ENCODE measurements at places on chromosomes 7 and 10. TPM values are rescaled to one million over a fixed set of nuclear protein-coding genes. Genes with fewer than 3 reads are reported as not detected.

Gene PIP
- total RNA-seq: not detected

Gene SYT15B
- 11.3 TPM for total RNA-seq

Gene ATOH7
- not detected for total RNA-seq

Gene NEURL1
- total RNA-seq: 3.8 TPM

Gene RARRES2
- 257 TPM for total RNA-seq

DNA sequence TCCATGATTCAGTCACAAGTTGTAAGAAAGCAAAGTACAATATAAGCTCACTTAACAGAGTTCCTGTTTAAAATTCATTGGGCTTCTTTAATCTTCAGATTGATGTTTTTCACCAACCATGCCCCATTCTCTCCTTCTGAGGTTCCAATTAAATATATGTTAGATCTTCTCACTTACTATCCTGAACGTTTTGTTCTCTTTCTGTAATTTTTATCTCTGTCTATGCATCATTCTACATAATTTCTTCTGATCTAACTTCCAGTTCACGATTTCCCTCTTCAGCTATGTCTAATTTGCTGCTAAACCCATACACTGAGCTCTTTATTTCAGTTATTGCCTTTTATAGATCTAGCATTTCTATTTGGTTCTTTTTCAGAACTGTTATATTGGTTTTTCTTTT is 28.0 kb upstream of the SPOCK2 start:
- no peak for DNase-seq

DNA sequence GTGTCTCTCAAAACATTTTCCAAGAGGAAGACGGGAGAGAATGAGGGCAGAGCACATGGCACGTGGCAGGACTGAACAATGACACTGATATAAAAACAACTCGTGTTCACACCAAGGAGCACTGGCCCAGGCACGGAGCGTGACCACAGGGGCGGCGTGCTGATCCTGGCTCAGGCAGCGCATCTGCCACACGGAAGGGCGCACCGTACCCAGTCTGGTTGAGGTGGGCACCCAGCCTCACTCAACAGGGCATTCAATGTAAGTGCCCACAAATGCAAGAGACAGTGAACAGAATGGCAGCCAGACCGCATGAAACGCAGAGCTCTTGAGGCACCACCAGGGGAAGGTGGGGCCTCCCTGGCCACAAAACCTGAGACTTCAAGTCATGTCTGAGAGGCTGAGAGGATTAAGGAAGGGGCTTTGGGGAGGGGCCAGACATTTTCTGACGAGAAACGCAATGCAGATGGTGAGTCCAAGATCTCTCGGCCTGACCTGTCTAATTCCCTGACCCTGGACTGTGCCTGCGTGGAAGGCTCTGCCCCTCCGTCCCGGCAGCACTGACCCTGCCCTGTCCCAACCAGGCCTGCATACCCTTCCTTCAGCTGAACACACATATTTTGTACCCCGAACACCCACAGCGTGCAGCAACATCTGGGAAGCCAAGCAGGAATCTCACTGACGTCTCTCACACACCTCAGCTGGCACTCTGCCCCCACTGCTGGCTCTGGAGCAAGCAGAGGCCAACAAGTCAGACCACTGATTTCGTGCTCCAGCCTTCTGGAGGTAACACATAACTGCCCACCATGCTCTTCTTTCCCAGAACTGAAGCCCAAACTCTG is 35.5 kb downstream of the VOPP1 start:
- DNase-seq: no peak

DNA sequence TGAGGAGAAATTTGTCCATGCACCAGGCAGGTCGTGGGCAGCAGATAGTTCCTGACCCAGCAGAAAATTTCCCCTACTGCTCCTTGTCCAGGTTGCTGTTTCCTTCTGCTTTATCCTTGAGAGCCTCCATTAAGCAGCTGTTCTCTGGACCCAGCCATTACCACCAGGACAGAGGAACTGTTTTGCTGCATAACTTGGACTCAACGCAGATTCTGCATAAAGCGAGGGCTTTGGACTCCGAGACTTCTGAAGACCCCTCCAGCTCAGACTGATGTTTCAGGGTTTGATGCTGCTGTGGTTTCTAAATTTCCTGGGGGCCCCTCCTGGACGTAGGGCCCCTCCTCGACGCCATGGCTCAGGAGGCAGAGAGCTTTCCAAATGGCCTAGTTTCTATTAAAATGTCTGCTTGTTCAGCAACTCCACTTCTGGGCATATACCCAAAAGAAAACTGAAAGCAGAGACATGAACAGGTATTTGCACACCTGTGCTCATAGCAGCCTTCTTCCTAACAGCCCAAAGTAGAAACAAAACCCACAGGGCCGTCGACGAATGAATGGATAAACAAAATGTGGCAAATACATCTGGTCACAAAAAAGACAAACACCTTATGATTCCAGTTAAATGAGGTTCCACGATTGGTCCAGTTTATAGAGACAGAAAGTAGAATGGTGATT is 28.3 kb upstream of the LMTK2 start:
- DNase-seq: no peak

GRCh38 chr10:133611079-133611478 is 15.5 kb downstream of the FRG2B start:
- DNase-seq: no peak

DNA sequence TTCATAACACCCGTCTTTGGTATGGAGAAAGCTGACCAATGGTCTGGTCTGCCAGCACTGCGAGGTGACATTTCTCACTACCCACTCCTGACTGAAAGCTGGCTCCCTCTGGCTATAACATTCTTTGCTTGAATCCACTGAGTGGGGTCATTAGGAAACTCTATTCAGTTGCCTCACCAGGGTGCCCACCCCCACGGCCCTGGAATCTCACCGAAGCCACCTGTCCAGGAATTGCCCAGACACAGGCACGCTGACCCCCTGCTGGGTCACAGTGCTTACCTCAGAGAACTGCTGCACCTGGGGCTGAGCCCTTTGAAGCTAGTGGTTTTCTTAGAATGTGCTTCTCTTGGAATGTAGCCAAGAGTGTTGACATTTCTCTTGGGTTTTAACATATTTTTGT is 28.6 kb downstream of the HECW1 start:
- DNase-seq: no peak

DNA sequence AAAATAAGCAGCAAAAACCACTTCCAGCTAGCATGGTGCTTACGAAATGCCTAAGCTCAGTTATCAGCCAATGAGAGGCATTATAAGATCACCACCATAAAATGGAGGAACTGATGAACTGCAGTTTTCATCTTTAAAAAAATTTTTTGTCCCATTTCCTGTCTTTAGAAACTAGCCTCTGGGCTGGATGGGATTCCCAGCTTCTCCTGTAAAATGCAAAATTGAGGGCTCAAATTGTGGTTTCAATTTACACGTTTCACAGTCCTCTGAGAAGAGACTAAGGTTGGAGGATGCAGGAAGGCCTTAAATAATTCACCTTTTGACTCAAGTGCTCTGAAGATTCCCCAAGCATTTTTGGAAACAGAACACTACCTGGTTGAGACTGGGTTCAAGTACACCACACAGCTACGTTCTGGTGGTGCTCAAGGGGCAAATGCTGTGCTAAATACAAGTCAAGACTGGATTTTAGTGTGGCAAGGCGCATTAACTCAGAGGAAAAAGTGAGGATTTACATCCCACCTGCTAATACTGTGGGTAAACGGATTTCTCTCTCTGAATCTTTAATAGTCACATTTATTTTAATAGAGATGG is 951 bp downstream of the ZNF25 start:
- no peak for DNase-seq

DNA sequence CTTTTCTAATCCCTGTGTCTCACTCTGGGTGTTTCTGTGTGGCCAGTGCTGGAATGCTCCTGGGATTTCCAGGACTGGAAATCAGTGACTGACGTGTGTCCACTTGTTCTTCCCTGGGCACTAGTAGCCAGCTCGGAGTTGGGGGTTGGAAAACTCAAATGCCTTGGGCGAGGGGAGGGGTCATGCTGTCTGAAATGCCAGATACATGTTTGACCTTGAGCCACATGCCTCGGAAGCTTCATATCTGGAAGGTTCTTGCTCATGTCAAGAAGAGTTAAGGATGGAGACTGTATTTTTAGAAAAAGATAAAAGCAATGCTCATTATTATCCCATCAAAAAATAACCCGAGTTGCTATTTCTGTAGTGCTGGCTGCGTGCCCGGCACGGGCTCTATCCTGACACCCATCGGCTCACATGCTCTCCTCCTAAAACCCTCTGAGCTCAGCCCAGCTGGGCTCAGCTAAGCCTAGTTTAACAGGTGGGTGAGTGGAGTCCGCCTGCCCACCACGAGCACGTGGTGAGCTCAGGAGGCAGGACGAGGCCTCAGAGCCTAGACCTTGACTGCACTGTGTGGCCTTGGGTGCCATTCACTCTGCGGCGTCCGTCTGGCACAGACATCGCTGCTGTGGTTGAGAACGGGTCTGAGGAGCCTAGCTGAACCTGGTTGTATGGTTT is 6.4 kb downstream of the DPYSL4 start:
- no peak for DNase-seq

GRCh38 chr10:26044141-26044749 is 110.2 kb downstream of the MYO3A start:
- no peak for DNase-seq

GRCh38 chr10:76558586-76558985 is 1079.0 kb downstream of the KCNMA1 start:
- peak; percentile 52 for DNase-seq

DNA sequence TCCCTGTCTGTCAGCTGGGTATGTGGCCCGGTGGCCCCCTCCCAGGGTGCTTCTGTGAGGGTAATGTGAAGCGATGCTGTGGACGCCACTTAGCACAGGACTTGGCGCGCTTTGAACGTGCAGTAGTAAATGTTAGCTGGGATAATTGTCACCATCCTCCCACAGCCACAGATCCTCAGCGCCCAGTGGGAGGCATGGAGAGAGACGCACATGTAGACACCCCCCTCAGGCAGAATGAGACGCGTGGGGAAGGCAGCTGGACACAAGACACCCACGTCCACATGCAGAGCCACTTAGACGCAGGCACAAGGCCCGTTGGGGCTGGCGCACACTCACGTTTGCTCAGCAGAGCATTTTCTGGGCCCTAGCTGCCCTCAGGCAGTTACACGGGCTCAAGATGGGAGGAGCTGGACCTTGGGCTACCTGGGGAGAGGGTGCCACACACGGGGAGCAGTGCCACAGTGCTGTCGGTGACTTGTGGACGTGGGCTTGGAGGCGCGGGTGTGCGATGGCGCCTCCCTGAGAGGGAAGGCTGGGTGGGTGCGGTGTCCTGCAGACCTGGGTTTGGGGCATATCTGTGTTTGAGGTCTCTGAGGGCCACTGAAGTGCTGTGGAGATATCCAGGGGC is 26.4 kb downstream of the ADCYAP1R1 start:
- DNase-seq: no peak

Data from uterus (tissue), 4 donors.